ENCODE measurements at places on chromosomes 5 and 9. TPM values are rescaled to one million over a fixed set of nuclear protein-coding genes. Genes with fewer than 3 reads are reported as not detected.

- no peak for DNase-seq
Observed at GRCh38 chr9:122572456-122572855, 10.7 kb downstream of the OR1L8 start.

TSSK1B gene
- not detected for total RNA-seq

PCDHGA6 gene
- total RNA-seq = 0.32 TPM

GRCh38 chr5:6491919-6492290 lies 43.2 kb downstream of the UBE2QL1 start:
- DNase-seq = no peak

DNA sequence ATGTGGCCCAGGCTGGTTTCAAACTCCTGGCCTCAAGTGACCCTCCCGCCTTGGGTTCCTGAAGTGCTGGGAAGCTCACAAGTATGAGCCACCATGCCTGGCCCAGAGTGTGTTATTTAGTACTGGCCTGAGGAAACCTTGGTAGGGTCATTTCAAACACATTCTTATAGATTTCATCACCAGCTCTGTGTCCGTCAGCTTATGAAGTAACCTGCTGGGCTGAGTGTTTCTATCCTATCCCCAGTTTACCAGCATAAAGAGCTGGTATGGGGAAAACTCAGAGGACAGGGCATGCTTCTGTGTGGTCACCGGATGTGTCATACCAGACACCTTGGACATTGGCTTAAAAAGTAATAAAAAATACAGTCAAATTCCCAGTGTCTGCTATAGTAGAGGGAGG lies 45.3 kb downstream of the PTPN3 start:
- DNase-seq = no peak

DNA sequence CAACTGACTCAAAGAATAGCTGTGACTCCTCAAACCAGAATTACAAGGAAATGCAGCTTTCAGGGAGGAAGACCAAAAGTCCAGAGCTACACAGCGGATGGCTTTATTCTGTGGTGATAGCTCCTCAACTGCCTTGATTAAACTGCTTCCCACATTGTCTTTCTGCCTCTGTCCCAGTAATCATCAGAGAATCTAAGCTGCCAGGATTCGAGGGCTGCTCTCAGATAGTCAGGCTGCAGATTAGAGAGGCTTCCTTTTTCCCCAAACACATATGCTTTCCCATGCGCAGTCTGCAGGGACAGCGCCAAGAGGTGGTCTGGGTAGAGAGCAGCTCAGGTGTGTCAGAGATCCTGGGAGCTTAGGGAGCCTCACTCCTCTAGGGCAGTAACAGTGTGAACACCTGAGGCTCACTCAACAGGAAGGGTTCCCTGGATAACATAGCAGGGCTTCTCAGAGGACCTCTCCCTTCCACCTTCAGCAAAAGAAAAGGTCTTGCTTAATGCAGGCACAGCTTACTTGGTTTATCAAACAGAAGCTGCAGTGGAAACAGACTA lies 439.9 kb upstream of the TLE4 start:
- no peak for DNase-seq

ATP6V0E1 gene
- 152 TPM for total RNA-seq

DNA sequence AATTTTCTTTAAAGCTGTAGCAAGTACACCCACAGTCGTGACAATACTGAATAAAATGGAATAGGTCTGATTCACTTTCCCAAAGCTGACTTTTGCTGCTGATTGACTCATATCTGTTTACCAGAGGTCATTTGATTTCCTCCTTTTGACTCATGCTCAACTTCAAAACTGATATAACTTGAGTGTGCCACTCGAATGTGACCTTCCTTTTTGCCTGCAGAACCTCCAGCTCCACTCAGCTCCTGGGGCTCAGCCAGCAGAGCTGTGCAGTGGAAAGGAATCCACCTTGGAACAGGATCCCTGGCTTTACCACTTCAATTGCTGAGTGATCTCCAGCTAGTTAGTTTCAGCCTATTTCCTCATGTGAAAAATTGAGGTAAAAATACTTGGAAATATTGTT lies 84.1 kb downstream of the FEM1C start:
- DNase-seq = peak; percentile 40

DNA sequence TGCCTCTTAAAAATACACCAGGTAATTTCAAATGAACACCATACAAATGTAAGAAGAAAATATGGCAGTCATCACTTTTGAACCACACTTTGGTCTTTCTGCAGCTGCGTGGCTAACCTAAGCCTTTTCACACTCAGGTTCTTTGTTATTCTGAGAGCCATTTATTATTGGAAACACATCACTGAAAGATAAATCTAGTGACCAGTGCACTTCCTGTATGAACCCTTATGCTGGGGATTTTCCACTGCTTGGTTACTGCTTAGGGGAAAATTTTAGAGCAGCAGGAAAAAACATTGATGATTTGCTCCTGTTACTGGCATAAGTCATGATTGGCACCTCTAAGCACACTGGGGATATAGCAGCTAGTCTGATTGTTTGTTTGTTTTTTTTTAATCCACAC lies 58.6 kb upstream of the RANBP3L start:
- DNase-seq = peak; percentile 17

GRCh38 chr9:127506814-127507750 lies 55.8 kb downstream of the LRSAM1 start:
- DNase-seq = no peak

DNA sequence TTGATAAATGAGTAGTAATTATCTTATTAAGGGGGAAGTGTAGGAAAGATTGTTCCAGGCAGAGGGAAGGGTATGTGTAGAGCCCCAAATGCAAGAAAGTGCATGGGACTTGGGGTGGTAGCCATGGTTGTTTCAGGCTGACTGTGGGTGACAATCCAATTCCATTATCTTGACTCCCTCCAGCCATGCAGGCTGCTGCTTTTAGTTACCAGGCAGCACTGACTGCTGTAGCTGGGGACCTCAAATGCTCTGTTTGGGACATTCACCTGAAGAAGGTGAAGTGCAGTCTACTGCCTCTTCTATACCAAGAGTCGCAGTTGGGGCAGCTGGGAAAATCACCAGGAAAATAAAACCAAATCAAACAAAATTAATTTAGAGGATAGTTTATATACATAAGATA lies 102.4 kb upstream of the NR3C1 start:
- DNase-seq = no peak

DNA sequence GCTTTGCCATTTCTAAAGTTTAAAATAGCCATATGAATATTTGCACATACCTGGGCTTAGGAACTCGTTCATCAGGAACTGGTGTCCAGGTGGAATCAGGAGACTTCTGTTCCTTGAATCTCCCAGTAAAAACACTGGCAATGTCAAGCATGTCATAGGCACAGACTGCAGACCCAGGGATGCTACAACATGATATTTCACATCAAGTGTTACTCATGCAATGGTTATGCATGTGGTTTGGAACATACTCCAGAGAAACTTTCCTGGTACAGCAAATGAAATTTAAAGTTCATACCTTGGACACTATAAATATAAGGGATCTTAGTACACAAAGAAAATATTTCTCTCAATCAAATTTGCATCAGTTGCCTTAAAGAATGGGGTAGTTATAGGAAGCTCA lies 92.2 kb downstream of the SEMA6A start:
- DNase-seq = no peak

DNA sequence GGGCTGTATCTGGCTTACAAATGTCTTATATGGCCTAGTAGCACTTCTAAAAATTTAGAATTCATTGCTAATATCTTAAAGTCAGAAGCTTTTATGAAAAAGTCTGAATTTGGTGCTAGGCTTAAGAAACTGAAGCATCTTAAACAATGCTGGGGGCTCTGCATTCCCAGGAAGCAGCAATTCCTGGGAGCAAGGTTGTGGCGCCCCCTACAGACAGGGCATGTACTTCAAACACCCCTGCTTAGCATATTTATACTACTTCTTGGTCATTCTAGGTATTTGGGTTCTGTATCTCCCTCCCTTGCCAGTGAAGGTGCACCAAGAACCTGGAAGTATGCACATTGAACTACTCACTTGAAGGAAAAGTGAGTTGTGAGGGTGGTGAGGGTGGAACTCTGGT lies 64.6 kb upstream of the GRIA1 start:
- no peak for DNase-seq

GRCh38 chr5:10588779-10589447 lies 25.0 kb downstream of the ANKRD33B start:
- no peak for DNase-seq

- no peak for DNase-seq
Observed at GRCh38 chr5:146877783-146878475, 628 bp downstream of the PPP2R2B start.

DNA sequence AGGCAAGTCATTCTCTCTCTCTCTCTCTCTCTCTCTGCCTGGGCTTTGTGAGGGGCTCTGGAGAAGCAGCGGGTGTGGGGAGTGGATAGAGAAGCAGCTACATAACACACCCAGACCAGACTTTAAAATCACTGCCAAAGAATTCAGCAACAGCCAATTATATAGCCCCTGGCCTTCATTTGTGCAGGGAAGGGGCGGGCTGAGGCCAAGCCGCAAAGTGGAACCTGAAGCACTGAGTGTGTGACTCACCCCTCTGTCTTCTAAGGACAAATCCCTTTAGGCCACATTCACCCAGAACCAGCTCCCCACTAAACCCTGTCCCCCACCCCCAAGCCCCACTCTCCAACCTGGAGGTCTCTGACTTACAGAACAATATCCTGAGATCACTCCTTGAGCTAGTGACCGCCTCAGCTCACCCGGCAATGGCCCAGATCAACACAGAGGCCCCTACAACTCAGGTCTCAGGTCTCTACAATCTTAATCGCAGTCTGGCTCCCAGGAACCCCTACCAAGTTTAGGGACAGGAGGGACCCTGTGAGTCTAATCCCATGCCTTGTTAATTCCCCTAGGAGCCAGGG lies 6.0 kb downstream of the B4GALT1 start:
- DNase-seq = no peak

PTGER4 gene
- total RNA-seq = 1.9 TPM

CDO1 gene
- total RNA-seq = not detected
